ENCODE measurements at places on chromosomes 3 and 15.

DNA sequence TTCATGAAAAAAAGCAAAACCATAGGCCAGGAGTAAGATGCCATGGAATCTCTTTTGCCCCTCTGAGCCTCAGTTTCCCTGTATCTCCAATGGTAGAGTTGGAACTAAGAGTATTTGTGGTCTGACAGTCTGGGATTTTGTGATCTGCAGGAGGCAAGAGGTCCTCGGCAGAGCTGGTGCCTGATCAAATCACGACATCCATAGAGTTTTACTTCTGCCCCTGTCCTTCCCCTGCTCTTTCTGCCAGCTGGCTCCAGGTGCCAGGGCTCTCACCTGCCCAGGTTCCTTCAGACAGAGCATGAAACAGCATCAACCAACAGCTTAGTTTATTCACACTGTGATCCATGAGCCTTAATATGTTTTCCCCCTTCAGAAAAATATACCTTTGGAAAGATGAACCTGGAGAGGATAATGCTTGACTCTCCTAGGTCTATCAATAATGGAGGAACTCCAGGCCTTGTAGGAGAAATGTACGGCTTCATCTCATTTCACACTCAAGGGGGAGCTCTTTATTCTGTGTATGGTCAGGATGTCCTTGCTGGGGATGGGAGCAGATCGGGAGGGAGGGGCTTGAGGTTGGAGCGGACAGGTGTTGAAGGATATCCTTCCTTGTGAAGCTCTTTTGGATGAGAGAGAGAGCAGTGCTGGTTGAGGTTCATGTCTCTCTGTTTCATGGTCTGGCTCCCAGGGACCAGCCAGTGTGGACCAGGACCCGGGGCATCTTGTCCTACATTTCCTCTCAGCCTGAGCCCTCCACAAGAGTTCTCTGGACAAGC is 309.9 kb downstream of the RPLP1 start:
- no peak for DNase-seq

DNA sequence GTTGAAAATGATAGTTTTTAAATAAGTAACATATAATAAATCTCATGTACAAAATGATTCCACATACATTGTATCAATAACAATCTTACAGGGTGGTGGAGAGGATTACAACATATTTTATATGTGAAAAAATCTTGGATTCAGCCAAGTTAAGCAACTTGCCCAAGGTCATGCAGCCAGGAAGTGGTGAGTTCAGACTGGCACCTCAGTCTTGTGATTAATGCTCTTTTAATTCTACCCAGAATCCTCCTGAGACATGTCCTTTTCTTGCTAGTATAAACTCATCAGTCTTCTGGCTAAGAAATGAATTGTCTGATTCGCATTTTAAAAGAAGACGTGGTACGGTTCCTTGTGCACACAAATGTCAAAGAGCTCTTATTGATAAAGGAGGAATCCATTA is 4.5 kb upstream of the MYRIP start:
- no peak for DNase-seq

DNA sequence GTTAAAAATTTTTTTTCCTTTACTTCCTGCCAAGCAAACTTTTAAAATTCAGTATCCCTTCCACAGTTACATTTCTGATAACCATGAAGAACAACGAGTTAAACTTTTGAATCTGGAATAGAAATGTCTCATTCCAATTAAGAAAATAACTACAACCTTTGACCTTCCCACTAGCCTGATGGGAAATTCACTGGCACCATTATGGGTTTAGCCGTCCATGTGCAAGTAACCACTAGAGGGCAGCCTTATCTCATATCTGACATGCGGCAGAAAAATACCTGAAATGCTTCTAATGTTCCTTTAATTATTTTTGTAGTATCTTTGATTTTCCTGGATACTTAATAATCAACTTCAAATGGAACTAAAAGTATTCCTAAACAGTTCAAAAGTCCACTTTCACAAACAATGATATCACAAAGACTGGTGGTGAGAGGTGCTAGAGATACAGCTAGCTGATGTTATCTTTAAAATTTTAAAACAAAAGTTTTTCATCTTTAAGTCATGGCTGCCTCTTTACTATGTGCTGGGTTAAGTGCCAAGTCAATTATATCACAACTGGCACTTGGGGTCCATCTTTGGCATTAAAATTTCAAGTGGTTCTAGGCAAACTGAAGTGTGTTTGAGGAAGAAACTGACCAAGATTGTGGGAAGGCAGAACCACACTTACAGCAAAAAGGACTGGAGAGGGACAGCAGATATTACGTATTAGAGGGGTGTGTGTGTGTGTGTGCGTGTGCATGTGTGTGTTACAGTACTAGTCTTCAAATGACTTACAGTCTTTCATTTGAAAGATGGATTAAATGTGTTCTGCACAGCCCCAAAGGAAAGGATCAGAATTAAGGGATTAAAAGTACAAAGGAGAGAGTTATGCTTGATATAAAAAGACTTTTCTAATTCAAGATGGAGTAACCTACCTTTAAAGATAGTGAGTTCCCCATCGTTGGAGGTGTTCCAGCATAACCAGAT is 107.1 kb upstream of the ICE2 start:
- peak; percentile 78 for DNase-seq

- no peak for DNase-seq
Observed at GRCh38 chr3:88410259-88410658, 260.5 kb downstream of the C3orf38 start.

DNA sequence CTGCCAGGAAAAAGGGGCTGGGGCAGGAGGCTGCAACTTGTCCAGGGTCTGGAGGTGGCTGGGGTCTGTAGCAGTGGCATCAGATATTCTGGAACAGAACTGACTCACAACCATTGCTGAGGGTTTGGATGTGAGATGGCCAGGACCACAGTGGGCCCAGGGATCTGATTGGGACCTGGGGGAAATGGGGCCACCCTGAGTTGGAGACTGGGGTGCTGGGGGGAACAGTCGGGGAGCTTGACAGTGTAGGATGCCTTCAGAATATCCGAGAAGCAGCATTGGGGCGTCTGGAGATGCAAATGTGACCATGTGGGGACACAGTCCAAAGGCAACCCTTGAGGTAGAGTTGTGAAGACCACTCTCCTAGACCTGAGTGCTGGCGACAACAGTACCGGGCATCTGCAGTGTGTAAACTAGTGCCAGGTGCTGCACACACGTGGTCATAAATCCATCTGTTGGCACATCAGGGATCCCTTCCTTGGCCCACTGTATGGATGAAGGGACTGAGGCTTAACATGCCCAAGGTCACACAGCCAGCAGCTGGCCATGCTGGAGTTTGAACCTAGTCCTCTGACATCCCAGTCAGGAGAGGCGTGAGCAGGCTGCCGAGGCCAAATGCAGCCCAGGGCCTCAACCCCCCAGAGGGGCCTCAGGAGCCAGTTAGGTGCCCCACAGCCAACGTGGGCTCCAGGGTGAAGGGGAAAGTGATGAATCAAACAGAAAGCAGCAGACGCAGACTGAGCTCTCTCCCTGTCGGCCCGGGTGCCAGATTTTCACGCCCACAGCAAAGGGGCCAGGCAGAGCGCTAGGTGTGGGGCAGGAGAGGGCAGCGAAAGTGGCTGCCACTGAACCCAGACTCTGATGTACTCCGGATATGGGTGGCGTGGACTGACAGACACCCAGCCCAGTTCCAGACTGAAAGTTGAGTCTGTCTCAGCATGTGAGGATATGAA is 18.8 kb downstream of the HEMK1 start:
- DNase-seq: no peak

GRCh38 chr15:43094416-43095030 is 11.3 kb downstream of the UBR1 start:
- DNase-seq: no peak

DNA sequence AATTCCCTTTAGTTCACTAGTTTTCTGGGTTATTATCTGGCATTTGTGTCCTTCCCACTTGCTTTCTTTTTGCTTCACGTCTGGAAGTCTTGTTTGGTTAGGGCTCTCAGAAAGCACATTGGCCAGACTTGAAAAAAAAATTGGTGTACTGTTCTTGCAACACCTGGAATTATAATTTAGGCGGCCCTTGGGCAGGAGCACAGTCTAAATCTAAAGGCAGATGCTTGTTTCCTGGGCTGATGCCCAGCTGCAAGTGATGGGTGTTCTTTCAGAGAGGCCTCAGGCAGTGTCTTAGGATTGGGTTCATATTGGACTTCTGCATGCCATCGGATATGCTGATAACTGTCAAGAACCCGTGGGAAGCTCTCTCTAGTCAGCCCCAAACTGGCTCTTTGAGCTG is 521.5 kb downstream of the PDCD6IP start:
- DNase-seq: no peak
